CD4-positive, alpha-beta T cell treated with Interleukin-15 for 4 hours (primary cell): ENCODE measurements at places on chromosomes 7 and 10.

- DNase-seq: no peak
Measured at GRCh38 chr7:135834266-135834665, 85.7 kb upstream of the FAM180A start.

DNA sequence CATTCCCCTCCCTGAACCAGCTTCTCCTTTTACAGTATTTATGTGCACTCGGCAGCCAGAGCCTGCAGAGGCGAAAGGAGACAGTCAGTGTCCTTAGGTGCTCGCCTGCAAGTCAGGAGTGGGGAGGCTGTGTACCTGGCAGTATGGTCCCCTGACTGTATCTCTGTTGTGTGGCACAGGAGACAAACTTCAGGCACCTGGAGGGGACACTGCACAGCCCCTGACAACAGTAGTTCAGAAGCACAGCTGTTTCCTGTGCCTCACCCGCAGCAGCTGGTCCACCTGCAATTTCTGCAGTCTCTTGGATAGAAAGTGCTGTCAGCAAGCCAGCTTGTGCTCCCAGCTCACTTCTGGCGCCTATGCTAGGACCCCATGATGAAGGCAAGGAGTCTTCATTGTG is 73.4 kb upstream of the LAMB4 start:
- no peak for DNase-seq

DNA sequence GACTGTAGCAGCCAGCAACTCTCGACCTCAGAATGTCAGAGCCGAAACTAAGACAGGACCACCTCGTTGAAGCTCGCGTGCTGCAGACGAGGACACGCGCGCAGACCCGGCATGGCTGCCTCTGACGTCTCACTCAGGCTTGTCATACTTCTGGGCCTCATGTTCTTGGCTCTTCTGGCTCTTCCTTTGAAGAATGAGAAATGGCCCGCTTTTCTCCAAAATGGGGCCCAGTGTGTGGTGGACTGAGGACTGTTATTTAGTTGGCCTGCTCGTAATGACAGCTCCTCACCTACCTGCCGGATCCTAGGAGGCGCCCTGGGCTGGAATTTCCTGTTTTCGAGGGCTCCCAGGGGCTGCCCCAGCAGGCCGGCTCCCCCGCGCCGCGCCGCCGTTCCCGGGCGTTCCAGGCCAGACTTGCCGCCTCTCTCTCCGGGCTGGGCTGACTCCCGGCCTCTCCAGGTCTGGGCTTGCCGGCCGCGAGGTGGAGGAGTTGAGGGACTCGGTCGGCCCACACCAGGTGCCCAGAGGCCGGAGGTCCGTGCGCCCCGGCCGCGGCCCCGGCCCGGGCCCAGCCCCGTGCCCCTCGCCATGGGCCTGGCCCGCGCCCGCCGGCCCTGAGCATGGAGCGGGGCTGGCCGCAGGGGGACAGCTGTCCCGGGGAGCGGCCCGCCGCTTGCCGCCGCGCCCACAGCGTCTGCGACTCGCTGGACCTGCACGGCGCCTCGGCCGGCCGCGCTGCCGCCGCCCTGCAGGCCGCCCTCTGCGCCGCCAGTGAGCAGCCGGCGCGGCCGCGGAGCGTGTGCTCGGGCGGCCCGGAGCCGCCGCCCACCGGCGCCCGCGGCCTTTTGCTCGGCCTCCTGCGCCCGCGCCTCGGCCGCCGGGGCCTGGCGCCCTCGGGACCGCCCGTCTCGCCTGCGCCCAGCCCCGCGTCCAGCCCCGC is 28.1 kb downstream of the AGAP3 start:
- no peak for DNase-seq

- no peak for DNase-seq
Measured at GRCh38 chr7:108368466-108368865, 87.8 kb downstream of the NRCAM start.

DNA sequence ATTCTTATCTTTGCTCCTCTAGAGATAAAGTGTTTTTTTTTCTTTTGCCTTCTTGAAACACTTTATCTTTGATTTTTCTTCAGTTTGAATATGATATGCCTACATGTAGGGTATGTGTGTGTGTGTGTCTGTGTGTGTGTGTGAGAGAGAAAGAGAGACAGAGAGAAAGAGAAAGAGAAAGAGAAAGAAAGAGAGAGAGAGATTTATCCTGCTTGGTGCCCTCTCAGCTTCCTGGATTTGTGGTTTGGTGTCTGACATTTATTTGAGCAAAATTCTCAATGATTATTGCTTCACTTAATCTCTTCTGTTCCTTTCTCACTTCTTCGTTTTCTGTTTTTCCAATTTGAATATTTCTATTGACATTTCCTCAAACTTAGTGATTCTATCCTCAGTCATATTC is 60.3 kb downstream of the RAB18 start:
- DNase-seq: no peak

GRCh38 chr7:134703782-134704181 is 57.1 kb downstream of the BPGM start:
- DNase-seq: no peak

GRCh38 chr10:78992333-78992732 is 76.4 kb upstream of the ZMIZ1 start:
- peak; percentile 2 for DNase-seq

DNA sequence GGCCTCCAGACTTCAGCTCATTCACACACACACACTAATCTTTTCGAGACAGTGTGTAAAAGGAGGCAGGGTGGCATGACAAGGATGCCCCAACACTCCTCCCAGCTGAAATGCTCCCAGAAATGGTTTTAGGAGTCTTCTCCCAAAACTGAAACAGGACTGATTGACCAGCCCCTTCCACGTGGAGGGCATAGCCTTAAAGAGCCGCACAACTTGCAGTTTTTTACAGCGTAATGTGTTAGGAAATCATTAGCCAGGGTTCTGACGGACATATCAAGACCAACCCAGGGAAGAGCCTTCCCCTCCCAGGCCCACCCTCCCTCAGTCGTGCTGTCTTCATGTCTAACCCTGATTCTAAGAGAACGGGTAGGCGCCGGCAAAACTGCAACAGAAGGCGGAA is 224.6 kb downstream of the TNS3 start:
- DNase-seq: no peak

DNA sequence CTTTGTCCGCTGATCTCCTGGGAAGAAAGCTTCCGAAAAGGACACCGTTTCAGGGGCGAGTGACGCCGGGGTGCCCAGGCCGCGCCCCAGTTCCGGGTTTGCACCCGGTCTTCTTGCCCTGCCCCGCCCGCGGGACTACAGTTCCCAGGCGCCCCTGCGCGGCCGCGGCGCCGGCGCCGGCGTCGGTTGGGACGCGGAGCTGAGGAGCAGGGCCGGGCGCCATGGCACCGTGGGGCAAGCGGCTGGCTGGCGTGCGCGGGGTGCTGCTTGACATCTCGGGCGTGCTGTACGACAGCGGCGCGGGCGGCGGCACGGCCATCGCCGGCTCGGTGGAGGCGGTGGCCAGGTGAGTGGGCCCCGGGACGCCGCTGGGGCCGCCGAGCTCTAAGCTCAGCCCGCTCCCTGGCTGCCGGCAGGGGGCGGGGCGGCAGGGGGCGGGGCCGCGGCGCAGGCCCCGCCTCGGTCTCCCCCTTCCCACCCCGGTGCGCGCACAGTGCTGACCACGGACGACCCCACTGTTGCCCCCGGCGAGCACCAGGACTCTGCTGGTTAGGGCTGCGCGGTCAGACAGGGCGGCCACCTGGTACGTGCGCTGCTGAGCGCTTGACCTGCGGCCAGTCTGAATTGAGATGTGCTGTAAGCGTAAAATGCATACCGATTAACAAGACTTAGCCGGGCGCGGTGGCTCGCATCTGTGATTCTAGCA is at the start of gene LHPP:
Gene LHPP, plus strand, starts transcription at position 182 of the 706 bp plus-strand sequence. Its CDS starts 40 bp downstream, at position 222.
- DNase-seq: peak; percentile 87

DNA sequence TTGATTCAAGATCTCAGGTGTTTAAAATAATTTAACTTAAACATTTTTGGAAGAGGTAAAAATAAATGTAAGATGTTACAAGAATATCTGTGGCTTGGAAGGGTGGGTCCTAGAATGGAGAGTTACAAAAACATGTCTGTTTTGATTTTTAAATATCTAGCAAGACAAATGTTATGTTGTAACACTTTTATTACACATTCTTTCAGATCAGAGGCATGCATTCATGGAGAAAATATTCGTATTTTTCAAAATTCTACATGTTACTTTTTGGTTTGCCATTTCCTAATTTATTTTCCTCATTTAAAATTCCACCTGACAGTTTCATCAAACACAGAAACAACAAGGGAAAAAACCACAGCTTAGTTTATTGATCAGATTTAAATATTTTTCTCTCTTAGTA is 10.0 kb downstream of the WBP1L start:
- DNase-seq: no peak

DNA sequence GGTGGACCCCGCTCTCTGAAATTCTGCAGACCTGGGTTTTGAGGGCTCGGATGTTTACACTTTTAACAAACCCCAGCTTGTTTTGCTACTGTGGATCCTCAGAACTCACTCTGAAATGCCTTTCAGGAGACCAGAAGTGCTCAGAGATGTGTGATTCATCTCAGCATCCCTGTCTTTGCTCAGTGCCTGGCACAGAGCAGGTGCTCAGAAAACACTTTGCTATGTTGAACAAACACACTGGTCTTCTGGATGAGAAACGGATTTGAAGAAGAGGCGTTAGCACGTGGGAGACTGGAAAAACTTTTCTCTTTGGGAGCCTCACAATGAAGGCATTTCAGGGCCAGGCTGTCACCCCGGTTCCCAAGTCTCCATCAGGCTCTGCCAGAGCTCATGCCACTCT is 53.3 kb downstream of the SH3PXD2A start:
- no peak for DNase-seq

GRCh38 chr10:127919418-127920271 is 12.7 kb downstream of the PTPRE start:
- no peak for DNase-seq

GRCh38 chr7:126843883-126844282 is 408.9 kb downstream of the GRM8 start:
- no peak for DNase-seq

DNA sequence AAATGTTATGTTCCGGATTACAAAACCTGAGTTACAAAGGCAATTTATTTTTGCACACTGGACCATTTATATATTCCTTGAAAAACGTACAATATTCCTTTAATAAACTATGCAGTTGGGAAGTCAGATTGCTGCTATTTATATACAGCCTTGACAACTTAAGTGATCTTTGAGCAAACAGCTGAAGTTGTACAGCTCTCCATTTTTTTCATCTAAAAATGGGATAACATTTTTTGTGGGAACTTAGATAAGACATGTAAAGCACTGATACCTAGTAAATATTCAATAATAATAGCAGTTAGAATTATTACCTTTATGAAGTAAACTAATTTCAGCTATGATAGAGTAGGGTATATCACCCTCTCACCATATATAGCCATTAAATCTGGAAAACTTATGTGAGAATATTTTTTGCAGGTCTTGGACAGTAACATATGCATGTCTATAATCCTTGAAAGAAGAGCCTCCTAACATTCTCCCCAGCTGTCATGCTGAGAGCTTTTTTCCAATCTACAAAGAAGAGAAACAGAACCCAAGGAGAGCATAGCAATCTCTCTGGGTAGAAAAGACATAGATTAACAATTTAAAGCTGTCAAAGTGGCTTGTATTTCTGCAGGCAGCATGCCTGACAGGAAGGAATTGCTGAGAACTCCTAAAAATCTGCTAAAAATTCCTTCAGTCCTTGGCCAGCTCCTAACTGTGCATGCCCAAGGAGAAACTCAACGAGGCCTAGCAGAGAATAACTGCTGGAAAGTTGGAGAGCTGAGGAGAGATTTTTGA is 326.0 kb downstream of the CRPPA start:
- DNase-seq: no peak

GRCh38 chr10:16441173-16441840 is 4.5 kb downstream of the PTER start:
- DNase-seq: peak; percentile 12

- DNase-seq: no peak
Measured at GRCh38 chr7:42198974-42199668, 37.9 kb downstream of the GLI3 start.

DNA sequence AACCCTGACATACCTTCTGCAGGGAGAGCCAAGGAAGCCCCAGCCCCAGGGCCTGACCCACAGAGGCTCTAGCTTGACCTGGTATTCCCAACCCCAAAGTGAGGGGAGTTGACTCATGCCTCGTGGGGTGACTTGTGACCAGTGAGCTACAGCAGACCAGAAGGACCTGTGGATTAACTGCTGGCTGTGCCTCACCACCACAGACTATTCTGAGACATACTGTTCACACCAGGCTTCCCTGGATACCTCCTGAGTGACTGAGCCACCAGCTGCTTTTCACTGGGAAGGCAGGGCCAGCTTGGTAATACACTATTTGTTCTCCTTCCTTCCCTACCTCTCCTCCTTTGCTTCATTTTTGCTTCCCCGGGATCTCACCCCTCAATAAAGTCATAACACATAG is 7.3 kb downstream of the PLXNA4 start:
- DNase-seq: no peak

DNA sequence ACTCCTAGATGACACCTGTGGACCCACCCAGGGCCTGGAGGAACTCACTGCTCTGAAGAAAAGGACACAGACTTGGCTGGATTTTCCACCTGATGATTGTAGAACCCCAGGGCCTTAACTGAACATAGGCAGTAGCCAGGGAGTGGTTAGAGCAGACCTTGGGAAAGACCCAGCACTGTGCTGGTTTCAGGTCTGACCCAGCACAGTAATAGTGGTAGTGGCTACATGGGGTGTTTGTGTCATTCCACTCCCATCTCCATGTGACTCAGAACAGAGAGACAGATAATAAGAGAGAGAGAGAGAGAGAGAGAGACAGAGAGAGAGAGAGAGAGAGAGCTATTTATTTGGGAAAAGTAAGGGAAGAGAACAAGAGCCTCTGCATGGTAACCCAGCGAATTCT is 239.1 kb upstream of the MEOX2 start:
- no peak for DNase-seq

DNA sequence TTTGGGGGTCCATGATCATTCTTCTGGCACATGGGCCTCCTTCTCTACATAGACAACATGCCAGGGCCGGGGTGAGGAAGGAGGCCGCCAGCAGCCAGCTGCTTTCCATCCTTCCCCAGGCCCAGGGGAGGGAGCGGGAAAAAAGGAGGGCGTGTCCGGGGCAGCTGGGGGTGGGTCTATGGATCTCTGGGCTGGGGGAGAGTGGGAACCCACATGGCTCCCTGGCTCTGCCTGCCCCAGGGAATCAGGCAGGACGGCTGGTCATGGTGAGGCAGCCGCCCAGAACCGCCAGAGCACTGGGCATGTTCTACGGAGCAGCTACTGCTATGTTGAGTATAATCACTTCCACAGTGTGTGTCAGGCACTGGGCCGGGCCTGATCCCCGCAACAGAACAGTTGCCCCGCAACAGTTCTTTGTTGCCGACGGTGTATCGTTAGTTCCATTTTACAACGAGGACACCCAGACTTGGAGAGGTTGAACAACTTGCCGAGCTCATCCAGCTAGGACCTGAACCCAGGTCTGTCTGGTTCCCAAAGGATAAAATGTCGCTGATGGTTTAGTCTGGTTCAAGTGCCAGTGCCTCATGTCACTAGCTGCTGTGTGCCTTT is 6.4 kb upstream of the IRF5 start:
- no peak for DNase-seq
